ENCODE measurements at places on chromosomes 12 and 14.

DNA sequence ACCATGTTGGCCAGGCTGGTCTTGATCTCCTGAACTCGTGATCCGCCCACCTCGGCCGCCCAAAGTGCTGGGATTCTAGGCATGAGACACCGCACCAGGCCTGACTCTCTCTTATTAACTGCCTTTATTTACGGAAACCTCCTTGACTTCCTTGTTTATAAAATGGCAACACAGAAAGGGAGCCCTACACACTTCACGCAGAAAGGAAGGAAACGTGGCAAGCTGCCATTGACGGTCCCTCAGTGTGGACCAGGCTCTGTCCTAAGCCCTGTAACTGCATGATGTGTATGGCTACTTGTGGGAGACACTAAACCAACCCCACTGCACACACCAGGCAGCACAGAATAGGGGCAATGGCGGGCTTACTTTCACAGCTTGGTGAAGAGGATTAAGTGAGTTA, 11.7 kb downstream of the CINP start:
- no peak for DNase-seq

DNA sequence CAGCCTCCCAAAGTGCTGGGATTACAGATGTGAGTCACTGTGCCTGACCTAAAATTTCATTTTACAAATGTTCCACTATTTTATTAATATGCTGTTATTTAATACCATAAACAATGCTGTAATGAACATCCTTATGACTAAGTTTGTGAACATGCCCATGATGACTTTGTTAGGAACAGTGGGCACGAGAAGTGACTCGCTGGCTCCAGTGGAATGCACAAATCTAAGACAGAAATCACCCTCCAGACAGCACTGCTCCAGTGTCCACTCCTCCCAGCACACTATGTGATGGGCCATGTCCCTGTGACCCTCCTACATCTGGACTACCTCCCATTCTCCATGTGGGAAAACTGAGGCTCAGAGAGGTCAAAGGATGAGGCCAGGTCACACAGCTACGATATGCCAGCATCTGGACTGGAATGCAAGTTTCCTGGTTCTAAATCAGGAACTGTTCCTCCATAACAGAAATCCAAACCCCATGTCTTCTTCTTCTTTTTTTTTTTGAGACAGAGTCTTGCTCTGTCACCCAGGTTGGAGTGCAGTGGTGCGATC, 57.9 kb downstream of the GPR68 start:
- DNase-seq = no peak

- no peak for DNase-seq
Observed at GRCh38 chr14:35247777-35248475, 44.3 kb upstream of the PSMA6 start.

DNA sequence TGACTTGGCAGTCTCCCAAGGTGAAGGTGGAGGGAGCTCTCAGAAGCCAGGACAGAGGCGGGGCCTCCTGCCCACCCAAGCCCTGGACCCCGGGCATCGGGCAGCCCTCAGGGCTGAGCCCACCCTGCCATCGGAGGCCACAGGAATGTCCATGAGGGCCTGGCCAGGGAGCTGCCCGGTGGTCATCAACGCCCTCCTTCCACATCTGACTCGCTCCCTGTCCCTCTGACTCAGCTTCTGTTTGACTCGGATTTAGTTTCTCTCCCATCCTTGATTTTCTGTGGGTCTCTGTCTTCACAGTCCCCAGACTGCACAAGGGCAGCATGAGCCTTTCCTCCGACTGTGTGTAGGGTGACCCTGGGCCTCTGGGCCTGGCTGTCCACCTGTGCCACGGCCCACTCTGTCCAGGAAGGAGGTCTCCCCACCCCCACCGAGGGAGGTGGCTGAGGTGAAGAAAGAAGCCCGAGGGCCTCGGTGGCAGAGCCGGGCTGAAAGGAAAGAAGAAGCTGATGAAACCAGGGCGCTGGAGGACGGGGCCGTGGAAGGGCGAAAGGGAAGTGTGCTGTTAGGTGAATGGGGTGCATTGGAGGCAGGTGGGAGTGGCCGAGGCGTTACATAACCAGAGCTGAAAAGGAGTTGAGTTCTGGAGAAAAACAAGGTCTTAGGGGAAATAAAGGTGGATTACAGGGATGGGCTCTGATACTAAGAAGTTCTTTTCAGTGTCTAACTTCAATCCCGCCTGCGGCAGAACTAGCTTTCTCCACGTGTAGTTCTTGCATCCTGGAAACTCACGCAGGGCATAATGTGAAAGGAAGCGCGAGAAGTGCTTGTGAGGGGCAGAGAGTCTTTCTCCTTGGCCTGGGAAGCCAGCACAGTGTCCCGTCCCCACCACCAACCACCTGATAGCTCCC, 16.7 kb upstream of the TMEM106C start:
- peak; percentile 63 for DNase-seq

GRCh38 chr12:65858831-65859230, 34.5 kb downstream of the HMGA2 start:
- DNase-seq = no peak

- peak; percentile 4 for DNase-seq
Observed at GRCh38 chr14:80491131-80491530, 279.8 kb upstream of the DIO2 start.
